ENCODE measurements at places on chromosomes 16 and 17. TPM values are rescaled to one million over a fixed set of nuclear protein-coding genes. Genes with fewer than 3 reads are reported as not detected.

GRCh38 chr16:6646891-6647290 is 685.8 kb upstream of the RBFOX1 start:
- DNase-seq, result no peak

DNA sequence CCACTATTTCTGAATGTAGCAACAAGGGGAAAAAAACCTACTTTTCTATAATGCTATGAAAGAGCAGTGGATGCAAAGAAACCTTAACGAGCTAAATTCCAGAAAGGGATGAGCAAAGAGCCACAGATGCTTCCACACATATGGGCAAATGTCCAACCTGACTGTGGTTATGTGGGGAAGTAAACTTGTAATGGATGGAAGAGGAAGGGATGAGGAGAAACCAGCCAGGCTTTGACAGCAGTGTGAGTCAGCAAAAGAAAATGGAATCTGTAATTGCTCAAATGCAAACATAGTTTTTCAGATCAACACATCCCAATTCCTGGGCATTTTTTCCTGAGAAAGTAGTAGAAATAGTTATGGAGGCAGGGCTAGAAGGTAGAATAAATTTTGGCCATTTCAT is 204.8 kb upstream of the CPHXL start:
- DNase-seq, result no peak

- DNase-seq, result no peak
Measured at GRCh38 chr16:4085405-4085970, 30.8 kb downstream of the ADCY9 start.

- DNase-seq, result no peak
Measured at GRCh38 chr17:56502120-56502654, 91.3 kb upstream of the NOG start.

GRCh38 chr17:6749519-6749918 is 6.3 kb upstream of the XAF1 start:
- no peak for DNase-seq

GRCh38 chr17:81132770-81133723 is 32.3 kb upstream of the PVALEF start:
- no peak for DNase-seq

DNA sequence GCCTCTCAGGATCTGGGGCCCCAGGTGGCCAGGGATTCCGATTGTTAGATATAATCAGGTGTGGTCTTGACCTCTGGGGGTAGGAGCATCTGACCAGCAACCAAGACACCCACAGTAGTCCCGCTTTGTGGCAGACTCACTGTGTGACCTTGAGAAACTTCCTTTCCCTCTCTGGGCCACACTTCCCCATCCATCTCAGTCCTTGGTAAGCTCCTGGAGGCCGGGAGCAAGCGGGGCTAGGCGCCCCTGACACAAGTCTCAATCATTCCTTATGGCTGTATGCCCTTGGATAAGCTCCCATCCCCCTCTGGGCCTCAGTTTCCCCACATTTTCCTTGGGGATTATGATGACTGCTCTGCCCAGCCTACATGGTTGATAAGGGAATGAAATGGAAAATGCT is 21.3 kb downstream of the CPNE2 start:
- DNase-seq, result no peak

- no peak for DNase-seq
Measured at GRCh38 chr17:8892338-8892690, 24.8 kb upstream of the PIK3R6 start.

GRCh38 chr17:18322522-18322921 is 7.4 kb downstream of the SMCR8 start:
- no peak for DNase-seq

DNA sequence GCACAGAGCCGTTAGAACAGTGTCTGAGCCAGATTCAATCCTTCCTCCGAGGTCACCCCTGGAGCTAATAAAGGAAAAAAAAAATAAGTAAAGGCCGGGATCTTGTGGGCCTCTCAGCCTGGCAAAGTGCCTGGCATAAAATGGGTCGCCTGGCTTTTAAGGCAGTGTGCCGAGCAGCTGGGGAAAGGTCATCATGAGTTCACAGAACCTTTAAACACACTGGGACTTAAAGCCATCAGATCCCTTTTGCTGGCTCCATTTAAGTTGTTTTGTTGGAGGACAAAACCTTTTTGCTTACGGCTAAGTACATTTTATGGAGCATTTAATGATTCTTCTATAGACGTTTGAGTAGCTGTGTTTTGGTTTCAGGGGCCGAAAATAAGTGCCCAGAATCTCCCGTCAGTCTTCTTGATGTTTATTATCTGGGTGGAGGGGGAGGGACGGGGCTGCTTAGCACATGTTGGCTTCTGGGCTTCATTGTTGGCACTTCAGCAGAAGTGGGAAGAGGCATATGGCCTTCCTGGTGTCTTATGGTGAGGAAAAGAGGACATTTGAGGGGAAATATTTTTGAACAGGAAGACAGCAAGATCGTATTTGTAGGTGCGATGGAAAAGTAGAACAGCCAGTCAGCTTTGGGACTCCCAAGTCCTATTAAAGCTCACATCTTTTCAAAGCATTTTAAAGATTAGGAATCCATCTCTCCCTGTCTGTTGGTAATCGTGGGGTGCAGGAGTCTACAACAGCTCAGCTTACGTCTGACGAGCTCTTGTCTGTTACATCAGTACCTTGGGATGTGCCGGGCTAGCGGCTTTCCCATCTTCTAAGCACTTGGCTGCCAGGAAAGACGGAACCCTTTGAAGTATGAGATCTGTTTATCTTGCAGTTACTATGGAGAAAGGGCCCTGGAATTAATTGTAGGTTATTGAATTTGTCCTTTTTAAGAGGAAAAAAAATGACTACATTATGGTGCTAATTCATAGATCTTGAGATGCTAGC is 31.1 kb downstream of the RBFOX1 start:
- DNase-seq, result no peak

DNA sequence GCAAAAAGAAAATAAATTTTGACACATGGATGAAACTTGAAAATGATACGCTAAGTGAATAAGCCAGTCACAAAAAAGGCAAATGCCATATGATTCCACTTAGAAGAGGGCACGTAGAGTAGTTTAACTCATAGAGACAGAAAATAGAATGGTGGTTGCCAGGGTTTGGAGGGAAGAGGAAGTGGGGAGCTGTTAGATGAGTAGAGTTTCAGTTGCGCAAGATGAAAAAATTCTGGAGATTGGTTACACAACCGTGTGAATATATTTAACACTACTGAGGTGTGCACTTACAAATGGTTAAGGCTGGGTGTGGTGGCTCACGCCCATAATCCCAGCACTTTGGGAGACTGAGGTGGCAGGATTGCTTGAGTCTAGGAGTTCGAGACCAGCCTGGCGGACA is 93.4 kb upstream of the TMEM132E start:
- DNase-seq, result no peak

Gene CDH5
- 0.45 TPM for total RNA-seq

Gene SLC47A1
- total RNA-seq, result 4.3 TPM

Gene ZNF287
- total RNA-seq, result 16.6 TPM

Gene FBXL16
- 3.0 TPM for total RNA-seq

Gene RND2
- total RNA-seq, result 17.8 TPM

All from neural crest cell (in vitro differentiated cells).